ENCODE measurements at places on chromosomes 16 and 17. TPM values are rescaled to one million over a fixed set of nuclear protein-coding genes. Genes with fewer than 3 reads are reported as not detected.

WFDC1 gene
- 1.4 TPM for total RNA-seq

BPTF gene
- 68.7 TPM for total RNA-seq

BAIAP2 gene
- total RNA-seq = 34.7 TPM

C16orf96 gene
- 0.11 TPM for total RNA-seq

WBP2 gene
- 145 TPM for total RNA-seq

ADORA2B gene
- 0.46 TPM for total RNA-seq

BEAN1 gene
- total RNA-seq = 1.4 TPM

CAVIN1 gene
- total RNA-seq = 200 TPM

CHD9 gene
- total RNA-seq = 39.5 TPM

GRCh38 chr17:40480501-40481003 is 20.9 kb downstream of the TNS4 start:
- DNase-seq = peak; percentile 62

DNA sequence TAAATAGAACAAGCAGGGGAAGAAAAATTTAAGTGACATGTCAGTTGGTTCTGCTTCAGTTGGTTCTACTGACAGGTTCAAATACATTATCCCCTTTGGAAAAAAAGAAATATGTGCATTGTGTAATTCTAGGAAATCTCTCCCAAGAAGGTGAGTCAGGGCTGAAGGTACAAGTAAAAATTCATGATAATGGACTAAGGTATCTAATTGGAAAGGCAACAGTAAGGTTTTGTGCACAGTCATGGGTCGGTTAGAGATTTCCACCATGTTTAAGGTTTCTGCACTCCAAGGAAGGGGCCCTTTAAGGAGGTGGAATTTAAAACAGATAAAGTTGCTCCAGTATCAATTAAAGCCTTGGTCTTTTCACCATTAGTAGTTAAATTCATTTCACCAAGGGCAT is 17.9 kb upstream of the B4GALNT2 start:
- no peak for DNase-seq

- no peak for DNase-seq
Measured at GRCh38 chr16:81517629-81518438, 73.2 kb downstream of the CMIP start.

DNA sequence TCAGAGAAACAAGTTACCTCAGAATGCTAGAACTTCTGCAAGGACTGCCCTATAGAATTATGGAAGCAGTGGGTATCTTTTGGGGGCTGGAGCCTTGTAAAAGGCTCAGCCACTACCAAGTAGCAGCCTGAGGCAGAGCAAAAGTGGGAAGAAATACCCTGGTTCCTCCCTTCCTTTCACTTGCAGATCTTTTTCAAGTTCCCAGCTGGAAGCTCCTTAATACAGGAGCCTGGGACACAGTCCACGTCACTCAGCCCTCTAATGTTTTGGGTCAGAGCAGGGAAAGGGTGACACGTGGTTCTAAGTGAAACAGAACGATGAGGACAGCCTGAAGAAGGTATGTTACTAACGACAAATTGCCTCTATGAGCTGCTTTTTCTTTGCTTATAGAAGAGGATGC is 93.1 kb downstream of the CNTNAP4 start:
- no peak for DNase-seq

GRCh38 chr17:47889734-47890529 is 6.1 kb upstream of the SP2 start:
- DNase-seq = peak; percentile 93

DNA sequence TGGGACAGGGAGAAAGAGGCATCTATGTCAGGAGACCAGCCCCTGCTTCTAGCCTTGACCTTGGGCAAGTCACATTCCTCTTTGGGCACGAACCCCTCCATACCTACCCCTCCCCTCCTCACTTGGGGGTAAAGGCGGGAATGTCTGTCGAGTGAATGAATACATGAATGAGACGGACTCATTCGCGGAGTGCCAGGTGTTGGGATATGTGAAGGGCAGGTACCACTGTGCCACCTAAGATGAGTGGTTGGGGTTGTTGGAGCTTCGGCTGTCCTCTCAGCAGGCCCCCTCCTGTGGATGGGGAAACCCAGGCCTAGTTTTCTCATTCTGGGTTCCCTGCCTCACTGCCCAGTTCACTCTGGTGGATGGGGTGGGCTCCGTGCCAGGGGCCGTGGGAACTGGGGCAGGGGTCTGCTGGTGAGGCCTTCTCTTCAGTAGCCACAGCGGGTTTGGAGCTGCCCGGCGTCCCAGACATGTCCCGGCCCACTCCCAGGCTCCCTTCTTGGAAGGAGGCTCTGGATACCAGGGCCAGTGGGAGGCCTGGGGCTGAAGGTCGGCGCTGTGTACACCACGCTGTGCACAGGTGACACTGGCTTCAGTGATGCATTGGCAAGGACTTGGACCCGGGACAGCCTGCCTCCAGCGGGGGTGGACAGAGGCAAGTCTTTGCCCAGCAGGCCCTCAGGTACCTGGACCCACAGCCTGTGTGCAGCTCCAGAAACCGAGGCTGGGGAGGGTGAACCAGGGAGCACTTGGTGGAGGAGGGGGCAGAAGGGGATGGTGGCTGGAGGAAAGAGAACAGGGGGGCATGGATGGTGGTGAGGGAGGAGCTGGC is 5.6 kb downstream of the GLIS2 start:
- DNase-seq = no peak

DNA sequence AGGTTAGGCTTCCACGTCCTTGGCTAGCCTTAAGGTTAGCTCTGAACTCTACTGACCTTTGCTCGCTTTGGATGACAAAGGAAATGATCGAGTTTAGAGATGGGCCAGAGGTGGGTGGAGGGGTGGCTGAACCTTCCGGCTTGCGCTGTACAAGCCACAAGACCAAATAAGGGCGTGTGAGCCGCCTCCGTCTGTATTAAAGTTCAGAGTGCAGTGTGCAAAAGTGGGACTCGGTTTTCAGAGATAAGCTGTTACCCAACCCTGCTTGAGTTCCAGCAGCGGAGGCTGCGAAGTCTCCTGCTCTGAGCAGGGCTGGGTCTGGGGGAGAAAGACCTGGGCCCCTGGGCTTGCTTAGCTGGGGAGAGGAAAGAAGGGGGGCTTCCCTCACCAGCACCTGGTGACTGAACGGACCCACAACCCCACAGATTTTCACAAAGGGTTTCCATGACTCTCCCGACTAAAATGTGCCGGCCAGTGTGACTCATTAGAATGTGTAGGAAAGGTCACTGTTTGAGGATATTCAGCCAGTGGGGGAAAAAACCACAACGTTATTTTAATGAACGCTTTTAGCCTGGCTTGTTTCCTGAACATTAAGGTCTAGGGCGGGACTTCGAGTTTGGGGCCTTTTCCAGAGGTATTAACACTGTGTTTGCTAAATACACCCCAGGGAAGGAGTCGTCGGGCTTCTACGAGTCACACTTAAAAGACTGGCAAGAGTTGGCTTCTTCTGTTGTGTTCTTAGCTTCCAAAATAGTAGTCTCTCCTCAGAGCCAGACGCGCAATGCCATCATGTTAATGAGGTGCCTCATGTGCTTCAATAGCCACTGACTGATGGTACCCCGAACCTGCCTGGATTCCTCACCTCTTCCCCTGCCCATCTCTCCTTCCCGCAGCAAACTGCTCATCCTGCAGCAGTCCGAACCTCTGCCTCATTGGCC is 67.0 kb downstream of the CENPV start:
- DNase-seq = peak; percentile 87

GRCh38 chr17:2303204-2304188 is at the start of the genes SMG6 and SRR:
SMG6 (minus strand) TSS chr17:2303785; CDS start chr17:2303720, 65 bp downstream.
SRR (plus strand) TSS chr17:2303950; CDS start chr17:2315561, 11,611 bp downstream.
- DNase-seq = peak; percentile 94

DNA sequence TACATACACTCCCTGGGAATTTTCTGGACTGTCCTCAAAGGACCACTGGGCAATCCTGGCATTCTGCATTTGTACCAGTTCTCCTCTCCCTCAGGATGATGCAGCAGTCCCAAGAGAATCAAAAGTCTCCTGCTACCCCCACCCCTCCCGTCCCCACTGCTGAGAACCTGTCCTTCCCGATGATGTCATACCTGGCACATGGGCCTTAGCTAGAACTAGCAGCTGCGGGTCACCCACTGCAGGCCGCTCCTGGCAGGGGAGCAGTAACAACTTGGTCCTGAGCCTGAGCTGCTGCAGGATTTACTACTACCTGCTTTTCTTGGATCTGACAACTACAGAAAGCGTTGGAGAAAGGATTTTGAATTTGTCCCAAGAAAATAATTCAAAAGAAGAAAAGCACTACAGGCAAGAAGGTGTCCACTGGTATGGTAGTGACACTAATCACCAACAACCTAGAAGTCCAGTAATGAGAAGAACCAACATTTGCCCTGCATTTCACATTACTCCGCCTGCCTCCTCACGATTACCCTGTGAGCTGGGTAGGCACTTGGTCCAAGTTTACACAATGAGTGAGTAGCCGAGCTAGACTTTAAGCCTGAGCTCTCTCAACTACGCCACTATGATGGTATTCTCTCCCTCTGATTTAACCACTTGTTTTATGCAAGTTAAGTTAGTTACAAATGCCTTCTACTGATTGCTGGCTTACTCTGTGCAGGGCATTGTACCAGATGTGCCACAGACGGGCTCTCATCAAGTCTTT is 55.3 kb upstream of the ETV4 start:
- peak; percentile 51 for DNase-seq
